ENCODE measurements at places on chromosomes 2 and 18.

DNA sequence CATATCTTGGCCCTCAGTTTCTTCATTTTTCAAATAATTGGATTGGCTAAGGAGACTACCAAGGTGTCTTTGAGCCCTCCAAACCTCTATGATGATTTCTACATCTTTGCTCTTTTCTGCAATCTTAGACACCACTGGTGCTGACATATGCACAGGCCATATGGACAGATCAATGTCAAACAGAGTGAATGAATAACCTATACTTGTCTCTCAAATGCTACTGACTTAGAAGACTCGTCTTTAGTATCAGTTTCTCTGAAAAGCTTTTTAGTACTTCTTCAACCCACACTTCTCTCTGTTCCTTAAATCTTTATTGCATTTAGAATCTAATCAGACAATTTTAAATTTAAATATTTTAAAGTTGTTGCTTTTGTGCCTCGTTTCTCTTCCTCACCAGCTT, 258.2 kb downstream of the LTBP1 start:
- no peak for DNase-seq

DNA sequence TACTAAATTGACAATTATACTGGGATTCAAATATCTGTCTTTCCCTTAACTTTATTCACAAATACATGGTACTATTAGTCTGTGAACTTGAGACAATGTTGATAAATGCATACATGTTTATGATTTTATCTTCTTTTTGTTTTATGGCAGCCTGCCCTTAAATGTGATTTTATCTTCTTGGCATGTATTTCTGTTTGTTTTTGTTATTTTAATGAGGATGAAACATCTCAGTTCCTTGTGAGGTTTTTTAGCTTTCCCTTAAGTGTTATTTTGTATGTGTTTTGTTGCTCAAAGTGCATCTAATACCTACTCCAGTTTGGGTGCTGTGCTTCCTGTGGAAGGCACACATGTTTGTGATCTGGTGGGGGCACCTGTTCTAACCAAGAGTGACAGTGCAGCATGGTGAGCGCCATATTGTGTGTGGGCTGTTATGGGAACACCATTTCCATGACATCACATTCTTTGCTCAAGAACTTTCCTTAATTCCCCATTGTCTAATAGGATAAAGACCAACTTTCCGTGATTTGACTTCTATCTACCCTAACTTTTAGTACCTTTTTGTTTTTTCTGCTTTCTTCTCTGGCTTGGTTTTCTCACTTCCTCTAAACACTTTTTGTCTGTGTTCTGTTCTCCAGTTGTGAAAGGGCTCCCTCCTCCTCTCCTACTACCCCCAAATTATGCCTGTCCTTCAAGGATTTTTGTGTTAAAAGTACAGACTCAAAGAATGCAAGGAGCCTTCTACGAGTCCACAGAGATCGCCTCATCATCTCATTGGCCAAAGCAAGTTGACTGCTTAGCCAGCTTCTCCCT, 162.1 kb upstream of the TTC39C start:
- no peak for DNase-seq

- DNase-seq, result no peak
These were observed 293.8 kb downstream of the LRRTM4 start for GRCh38 chr2:77228391-77228790.

GRCh38 chr2:159939946-159940345, 122.5 kb downstream of the PLA2R1 start:
- no peak for DNase-seq

GRCh38 chr2:126704434-126705160, 48.6 kb downstream of the GYPC start:
- DNase-seq, result no peak

DNA sequence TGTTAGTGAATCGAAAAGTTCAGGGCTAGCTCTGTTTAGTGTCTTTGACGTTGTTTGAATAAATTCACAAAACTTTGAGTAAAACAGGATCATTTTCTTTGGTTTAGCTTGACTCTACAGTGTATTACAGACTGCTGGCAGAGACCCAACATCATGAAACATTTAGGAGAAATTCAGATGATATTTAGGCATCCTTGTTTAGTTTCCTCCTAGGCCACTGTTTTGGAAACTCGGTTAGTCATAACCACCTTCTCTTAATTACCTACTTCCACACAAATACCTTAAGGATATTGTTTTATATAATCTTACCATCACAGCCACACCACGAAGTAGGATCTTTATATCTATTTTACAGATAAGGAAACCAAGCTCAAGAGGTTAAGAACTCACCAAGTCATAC, 7.8 kb downstream of the LIMS1 start:
- DNase-seq, result no peak

DNA sequence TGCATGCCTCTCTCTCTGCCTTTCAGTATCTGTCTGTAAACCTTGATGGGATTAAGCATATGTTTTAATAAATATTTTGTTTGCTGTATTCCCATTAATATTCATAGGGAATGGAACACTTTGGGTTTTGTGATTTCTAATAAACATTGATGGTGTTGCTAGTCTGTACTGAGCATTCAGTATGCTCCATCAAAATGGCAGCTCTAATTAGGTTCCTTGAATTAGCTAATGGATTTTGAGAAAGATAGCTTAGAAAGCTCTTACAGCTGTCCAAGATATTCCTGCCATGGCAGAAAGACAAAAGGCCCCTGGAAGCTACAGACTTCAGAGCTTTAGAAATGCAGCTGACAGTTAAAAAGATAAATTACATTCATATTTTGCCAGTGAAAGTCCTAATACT, 199.2 kb upstream of the NRP2 start:
- DNase-seq, result no peak

DNA sequence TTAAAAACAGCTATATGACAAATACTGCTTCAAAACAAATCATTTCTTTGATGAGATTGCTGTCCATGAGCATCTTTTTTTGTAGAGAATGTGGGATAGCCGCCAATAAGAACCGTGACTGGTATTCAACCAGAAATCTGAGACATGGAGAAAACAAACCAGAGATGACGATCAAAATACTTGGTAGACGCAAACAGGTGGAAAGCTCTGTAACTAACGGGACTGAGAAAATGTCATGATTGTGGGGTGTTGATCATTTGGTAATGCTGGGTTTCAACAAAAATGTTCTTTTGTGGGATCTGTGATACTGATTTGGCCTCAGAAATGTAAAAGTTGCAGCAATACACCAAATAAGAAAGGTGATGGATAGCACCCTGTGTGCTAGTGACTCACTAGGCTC, 364.8 kb downstream of the NYAP2 start:
- no peak for DNase-seq

GRCh38 chr2:199910338-199911051, 598 bp upstream of the C2orf69 start:
- DNase-seq, result no peak

GRCh38 chr2:96509114-96509846, 4.1 kb upstream of the NEURL3 start:
- DNase-seq, result no peak

DNA sequence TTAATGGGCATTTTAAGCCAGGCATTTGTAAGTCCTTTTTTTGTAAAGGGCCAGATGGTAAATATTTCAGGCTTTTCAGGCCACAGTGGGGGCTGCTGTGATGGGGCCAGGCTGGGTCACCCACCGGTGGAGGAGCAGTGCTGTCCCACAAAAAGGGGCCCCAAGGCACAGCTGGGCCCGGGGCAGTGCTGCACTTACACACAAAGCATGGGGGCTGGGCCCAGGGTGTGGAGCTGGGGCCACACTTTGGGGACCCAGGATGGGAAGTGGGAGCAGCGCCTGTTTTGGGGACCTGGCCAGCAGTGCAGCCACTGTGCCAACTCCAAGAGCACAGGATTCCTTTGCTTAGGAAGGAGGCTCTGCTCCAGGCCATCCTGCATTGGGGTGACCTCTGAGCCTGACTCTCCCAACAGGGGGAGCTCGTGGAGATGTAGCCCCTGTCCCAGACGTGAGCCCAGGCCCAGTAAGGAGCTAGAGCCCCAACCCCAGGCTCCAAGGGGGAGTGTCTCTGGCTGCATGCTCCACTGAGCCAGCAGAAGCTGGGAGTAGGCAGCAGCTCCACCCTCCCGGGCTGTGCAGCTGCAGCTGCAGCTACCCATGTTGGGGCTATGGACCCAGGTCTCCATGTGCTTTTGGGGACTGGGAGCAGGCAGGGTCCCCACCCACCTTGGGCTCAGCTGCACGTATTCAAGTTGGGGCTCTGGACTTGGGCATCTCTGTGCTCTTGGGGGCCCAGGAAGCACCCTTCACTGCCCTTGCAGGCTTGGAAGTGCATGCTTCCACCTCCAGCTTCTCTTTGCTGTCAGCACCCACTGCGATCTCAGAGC, 1036.5 kb upstream of the CNTNAP5 start:
- no peak for DNase-seq

DNA sequence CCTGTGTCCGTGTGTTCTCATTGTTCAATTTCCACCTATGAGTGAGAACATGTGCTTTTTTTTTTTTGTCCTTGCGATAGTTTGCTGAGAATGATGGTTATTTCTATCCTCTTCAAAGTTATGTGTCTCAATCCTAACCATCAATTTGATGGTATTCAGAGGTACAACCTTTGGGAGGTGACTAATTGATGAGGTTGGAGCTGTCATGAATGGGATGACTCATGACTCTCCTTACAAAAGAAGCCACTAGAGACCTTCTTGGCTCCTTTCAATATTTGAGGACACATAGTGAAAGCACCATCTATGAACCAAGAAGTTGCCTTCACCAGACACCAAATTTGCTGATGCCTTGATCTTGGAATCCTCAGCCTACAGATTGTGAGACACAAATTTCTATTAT, 677.1 kb upstream of the DDX18 start:
- no peak for DNase-seq

- no peak for DNase-seq
These were observed 167.4 kb upstream of the RAB6C start for GRCh38 chr2:129812071-129812470.

- DNase-seq, result no peak
These were observed 166.8 kb downstream of the KCNS3 start for GRCh38 chr2:18045230-18045629.
